ENCODE measurements at places on chromosomes 12 and 14.

DNA sequence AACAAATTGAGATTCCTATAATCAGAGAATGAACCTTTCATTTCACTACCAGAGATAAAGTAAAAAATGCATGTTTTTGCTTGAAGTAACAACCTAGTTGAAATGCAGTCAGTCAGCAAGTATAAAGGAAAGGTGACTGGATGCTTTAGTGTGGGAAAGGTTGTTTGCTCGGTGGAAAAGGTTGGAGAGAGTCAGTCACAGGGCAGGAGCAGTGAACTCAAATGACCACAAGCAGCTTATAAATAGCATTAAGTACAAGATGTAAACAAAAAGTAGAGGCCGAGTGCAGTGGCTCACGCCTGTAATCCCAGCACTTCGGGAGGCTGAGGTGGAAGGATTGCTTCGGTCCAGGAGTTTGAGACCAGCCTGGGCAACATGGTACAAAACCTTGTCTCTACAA lies 98.1 kb upstream of the FGD4 start:
- DNase-seq, result no peak

DNA sequence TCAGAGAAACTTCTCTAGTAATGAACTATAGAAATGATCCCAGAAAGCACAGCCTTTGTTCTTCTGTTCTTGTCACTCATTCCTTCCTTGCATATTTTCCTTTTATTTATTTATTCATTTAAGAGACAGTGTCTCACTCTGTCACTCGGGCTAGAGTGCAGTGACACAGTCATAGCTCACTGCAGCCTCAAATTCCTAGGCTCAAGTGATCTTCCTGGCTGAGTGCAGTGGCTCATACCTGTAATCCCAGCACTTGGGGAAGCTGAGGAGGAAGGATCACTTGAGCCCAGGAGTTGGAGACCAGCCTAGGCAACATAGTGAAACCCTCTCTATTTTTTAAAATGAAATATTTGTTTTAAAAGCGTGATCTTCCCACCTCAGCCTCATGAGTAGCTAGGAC lies 11.5 kb downstream of the TECPR2 start:
- DNase-seq, result no peak

- DNase-seq, result peak; percentile 59
Observed at GRCh38 chr12:55932551-55932910, 1.6 kb downstream of the DGKA start.

DNA sequence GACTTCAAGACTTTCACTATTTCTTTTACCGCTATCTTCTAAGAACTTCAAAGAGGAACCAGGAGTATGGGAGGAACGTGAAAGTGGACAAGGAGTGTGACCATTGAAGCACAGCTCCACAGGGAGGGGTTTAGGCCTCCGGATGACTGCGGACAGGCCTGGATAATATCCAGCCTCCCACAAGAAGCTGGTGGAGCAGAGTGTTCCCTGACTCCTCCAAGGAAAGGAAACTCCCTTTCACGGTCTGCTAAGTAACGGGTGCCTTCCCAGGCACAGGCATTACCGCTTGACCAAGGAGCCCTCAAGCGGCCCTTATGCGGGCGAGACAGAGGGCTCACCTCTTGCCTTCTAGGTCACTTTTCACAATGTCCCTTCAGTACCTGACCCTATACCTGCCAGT lies 267.0 kb downstream of the RPL10L start:
- no peak for DNase-seq

DNA sequence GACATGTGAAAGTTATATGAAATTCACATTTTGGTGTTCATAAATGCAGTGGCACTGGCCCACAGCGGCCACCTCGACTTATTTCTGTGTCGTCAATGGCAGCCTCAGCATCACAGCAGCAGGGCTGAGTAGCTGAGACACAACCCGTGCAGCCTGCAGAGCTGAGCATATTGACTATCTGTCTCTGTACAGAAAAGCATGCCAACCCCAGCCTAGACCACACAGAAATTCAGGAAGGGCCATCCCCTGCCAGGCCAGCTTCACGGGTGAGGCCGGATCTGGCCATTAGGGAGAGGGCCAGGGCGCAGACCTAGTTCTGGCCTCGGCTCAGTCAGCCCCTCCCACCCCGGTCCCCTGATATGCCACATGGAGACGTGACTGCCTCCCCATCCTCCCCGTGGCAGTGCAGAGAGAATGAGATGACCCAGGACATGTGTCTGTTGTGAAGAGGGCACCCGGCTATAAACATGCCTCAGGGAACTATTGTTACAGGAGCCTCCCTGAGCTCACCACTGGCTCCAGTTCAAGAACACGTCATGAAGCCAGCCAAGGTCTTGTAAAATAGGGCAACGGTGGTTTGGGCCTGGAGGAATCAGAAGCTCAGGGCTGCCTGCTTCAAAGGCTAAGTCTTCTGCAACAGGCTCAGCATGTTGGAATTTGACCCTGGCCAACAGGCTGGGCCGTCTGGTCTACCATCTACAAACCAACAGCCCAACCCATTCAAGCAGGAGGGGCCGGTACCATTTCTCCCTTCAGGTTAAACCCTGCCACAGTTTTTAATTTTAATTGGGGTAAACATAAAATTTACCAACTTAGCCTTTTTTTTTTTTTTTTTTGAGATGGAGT lies 25.5 kb downstream of the SCARB1 start:
- no peak for DNase-seq

- no peak for DNase-seq
Observed at GRCh38 chr14:103542605-103543088, 13.7 kb downstream of the TRMT61A start.

- DNase-seq, result no peak
Observed at GRCh38 chr14:37232907-37233481, 35.3 kb downstream of the MIPOL1 start.

- no peak for DNase-seq
Observed at GRCh38 chr12:12153596-12153995, 82.9 kb downstream of the BCL2L14 start.

DNA sequence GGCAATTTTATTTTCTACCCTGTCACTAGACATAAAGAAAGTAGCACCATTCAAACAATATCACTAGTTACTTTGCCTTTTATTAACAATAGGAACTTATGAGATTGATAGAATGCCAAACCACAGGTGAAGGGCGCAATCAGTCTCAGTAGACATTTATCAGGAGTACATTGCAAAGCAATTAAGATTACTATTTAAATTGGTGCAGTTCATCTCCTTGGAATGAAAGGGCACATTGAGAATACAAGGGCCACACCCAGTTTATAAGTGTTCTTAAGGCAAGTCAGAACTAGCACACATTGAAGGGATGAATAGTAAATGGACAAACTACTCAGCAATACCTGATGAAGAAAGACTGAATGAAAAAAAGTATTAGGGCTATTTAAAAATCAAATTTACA lies 601.4 kb downstream of the C12orf50 start:
- DNase-seq, result no peak

Data from stimulated activated effector memory CD8-positive, alpha-beta T cell treated with anti-CD3 and anti-CD28 coated beads, Interleukin-12 subunit alpha, Interleukin-12 subunit beta, amount 100 ng/mL, for 72 hours (primary cell).